ENCODE measurements at places on chromosomes 4 and X. TPM values are rescaled to one million over a fixed set of nuclear protein-coding genes. Genes with fewer than 3 reads are reported as not detected.

The SYN1 gene
- 0.43 TPM for total RNA-seq

The ADAMTS3 gene
- total RNA-seq = 3.8 TPM

The SMIM43 gene
- 0.08 TPM for total RNA-seq

The MAGEA9B gene
- not detected for total RNA-seq

GRCh38 chr4:112748352-112748878 lies 111.5 kb downstream of the LARP7 start:
- H3K27ac ChIP-seq = no peak overlapping the region
- DNase-seq = no peak
- no peaks in the 10 kb centered on the region for H3K27me3 ChIP-seq

DNA sequence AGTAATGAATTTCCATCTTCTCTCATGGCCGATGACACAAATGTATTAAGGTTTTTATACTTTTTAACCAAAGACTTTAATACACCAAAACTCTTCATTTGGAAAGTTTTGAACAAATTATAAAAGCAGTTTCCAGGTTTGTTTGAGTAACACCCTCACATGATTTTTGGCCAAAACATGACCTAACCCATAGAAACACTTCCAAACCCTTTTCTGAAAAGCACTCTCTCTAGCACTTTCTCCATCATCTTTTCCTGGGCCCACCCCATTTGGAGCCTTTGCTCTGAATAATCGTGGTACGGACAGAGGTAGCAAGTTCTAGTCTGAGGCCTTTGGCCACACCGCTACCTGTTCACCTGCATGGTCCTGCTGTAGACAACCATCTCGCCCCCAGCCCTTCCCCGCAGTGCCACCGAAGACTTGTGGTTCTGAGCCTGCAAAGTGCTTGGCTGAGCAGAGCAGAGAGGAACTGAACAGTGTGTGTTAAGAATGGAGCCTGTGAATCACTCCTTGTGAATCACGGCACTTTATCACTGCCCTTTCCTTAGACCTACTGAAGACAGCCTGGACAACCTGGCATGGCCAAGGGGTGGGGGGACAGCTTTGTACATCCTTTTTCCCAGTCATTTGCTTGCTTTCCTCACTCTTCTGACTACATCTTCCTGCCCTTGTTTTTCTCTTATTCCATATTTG lies 181.8 kb downstream of the PTTG2 start:
- H3K4me1 ChIP-seq = peaks cover 21% of the 10 kb centered on the region
- H3K27me3 ChIP-seq = no peaks in the 10 kb centered on the region
- H3K27ac ChIP-seq = no peak overlapping the region
- DNase-seq = no peak

DNA sequence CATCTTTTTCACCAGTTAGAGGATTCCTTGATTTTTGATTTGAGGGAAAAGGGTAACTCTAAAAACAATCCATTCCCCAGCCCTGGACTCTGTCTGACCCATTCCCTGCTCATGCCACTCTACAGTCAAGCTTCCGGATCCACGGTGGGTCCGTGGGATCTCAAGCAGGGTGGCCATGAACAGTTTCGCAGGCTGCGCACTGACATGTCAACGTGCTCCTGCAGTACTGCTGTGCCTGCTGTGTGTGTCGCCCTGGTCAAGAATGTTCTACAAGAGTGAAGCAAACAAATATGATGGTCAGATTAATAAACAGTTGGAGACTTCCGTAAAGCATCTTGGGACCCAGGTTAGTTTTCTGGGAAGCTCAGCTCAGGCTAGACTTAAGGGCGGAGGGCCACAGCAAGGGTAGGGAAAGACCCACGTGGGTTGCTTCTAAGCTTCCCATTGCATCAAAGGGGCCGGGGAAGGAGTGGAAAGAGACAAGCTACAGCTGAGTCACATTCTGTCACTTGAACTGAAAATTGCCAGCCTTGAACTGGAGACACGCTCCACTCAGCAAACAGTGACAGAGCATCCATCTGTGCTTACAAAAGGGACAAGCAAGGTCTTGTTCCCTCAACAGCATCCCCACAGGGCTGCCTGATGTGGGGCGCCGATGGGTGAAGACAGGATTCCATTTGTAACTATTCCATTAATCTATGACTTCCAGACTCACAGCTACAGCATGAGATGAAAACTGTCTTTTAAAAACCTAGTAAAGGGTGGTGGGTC lies 81.8 kb downstream of the MTMR1 start:
- H3K27ac ChIP-seq = no peak overlapping the region
- H3K4me1 ChIP-seq = no peaks in the 10 kb centered on the region
- no peaks in the 10 kb centered on the region for H3K36me3 ChIP-seq
- no peaks in the 10 kb centered on the region for H3K27me3 ChIP-seq

DNA sequence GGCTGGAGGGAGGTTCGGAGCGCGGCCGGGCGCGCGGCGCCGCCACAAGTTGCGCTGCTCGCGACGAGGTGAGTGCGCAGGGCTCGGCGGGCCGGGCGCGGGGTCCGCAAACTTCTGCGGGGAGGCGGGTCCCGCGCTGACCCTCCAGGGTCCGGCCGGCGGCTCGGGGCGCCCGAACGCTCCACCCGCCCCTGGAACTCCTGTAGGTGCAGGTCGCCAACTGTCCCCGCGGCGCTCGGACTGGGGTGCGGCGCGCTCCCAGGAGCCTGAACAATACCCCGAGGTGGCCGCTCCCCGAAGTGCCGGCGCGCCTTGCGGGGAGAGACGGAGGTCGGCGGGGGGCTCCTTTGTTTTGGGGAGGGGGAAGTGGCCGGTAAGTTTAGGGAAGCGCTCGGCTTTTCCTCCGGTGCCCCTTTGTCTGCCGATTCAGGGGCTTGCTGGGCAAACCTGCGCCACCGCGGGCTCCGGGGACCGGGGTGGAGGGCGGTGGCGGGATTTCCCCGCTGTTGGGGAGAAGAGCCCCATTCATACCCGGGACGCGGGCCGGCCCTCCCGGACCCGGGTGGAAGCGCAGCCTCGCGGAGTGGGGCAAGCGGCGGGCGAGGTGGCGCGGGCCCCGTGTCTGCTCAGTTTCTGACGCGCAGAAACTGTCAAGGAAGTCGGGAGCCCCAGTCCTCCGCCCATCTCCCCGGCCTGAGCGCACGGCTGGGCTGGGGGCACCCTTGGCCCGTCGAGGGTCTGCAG lies 694 bp downstream of the TBL1X start:
- H3K36me3 ChIP-seq = no peaks in the 10 kb centered on the region
- H3K27me3 ChIP-seq = no peaks in the 10 kb centered on the region
- peak overlapping the region; percentile 55 for H3K4me3 ChIP-seq

DNA sequence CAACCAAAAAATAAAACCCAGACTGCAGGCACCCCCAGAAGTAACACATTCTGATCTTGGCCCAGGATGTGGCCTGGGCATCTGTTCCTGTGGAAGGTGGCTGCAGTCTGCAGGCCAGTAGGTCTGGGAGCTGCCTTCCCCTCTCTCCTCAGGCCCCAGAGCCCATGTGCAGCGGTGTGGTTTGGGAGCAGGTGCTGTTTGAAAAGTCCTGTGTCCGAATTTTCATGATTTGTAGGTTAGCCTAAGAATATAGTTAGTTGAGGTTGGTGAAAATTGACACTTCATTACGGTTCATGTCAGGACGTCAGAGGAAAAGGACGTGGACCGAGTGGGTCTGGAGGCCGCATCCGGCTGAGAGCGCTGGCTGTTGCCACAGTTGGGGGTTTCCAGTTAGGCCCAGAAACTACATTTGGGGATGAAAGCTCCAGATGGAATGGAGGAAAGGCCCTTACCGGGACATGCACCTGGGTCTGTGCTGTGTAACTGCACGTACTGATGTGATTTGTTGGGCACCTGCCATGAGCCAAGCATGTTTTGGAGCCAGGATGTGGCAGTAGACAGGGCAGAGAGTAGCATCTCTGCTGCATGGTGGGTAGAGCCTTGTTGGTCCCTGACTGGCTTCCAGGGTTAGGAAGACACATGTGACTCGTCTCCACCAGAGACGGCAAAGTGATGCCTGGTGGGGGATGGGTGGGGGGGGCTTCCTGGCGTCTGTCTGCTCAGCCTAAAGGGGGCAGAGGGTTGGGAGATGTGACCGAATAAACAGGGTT lies 21.7 kb upstream of the HGFAC start:
- H3K27me3 ChIP-seq = no peaks in the 10 kb centered on the region
- no peak for DNase-seq
- no peaks in the 10 kb centered on the region for H3K4me1 ChIP-seq
- H3K36me3 ChIP-seq = no peaks in the 10 kb centered on the region

- no peak overlapping the region for H3K27ac ChIP-seq
- no peaks in the 10 kb centered on the region for H3K27me3 ChIP-seq
- no peaks in the 10 kb centered on the region for H3K36me3 ChIP-seq
- H3K4me1 ChIP-seq = peaks cover 18% of the 10 kb centered on the region
- DNase-seq = no peak
These were observed 136.3 kb downstream of the MGST2 start for GRCh38 chr4:139801895-139802294.

GRCh38 chr4:80963051-80963450 lies 67.5 kb upstream of the BMP3 start:
- H3K36me3 ChIP-seq = no peaks in the 10 kb centered on the region
- H3K4me3 ChIP-seq = no peak overlapping the region
- no peaks in the 10 kb centered on the region for H3K27me3 ChIP-seq
- H3K4me1 ChIP-seq = no peaks in the 10 kb centered on the region
- no peak for DNase-seq

DNA sequence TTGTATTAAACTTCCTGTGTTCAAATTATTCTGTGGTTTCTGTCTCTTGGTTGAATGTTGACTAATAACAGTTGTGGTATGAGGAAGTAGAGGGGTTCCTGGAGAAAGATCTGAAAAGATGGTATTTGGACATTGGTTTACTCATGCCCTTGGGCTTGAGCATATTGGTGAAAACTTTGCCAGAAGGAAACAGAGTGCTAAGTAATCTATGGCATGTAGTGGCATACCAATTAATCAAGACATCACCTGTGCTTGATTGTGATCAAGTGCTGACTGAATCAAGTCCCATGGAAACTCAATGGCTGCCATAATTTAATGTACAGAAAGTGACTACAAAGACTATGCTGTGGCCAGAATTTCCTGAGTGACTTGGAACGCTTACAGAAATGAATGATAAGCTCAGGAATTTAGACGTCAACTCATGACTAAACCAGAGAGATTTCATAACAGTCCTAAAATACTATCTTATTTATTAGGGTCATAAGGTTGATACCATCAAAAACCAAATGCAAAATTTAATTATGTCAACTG lies 2062.9 kb downstream of the ARAP2 start:
- H3K4me3 ChIP-seq = no peak overlapping the region
- H3K4me1 ChIP-seq = no peaks in the 10 kb centered on the region
- no peaks in the 10 kb centered on the region for H3K27me3 ChIP-seq
- no peaks in the 10 kb centered on the region for H3K36me3 ChIP-seq

Measured in hepatocyte (in vitro differentiated cells).